Smooth muscle cell of the pulmonary artery (primary cell): ENCODE measurements at places on chromosomes 5 and 9. TPM values are rescaled to one million over a fixed set of nuclear protein-coding genes. Genes with fewer than 3 reads are reported as not detected.

C1QTNF3 gene
- total RNA-seq = 1.2 and 1.7 TPM in 2 replicates

GLDC gene
- total RNA-seq = 0.33 and 2.3 TPM in 2 replicates

SARDH gene
- total RNA-seq = 5.0 and 11.7 TPM in 2 replicates

TXNDC8 gene
- not detected in 2 replicates for total RNA-seq

OR1J2 gene
- total RNA-seq = 0.50 TPM in 1 of 2 replicates, not detected in the other

TMC1 gene
- 0.17 and 0.59 TPM in 2 replicates for total RNA-seq

CBY3 gene
- total RNA-seq = 0.20 TPM in 1 of 2 replicates, not detected in the other

AK1 gene
- 54.9 and 66.2 TPM in 2 replicates for total RNA-seq

SELENOP gene
- 2.5 and 15.6 TPM in 2 replicates for total RNA-seq

CDC20B gene
- total RNA-seq = 0.07 TPM in 1 of 2 replicates, not detected in the other

GLRA1 gene
- not detected in 2 replicates for total RNA-seq

TMEM174 gene
- total RNA-seq = not detected in 2 replicates

PDGFRB gene
- total RNA-seq = 195 and 656 TPM in 2 replicates

PAIP2 gene
- 28.9 and 52.1 TPM in 2 replicates for total RNA-seq

ALDOB gene
- not detected in 2 replicates for total RNA-seq

VAV2 gene
- total RNA-seq = 26.5 and 28.2 TPM in 2 replicates
